Uterus (tissue), 4 donors: ENCODE measurements at places on chromosomes 5 and 9. TPM values are rescaled to one million over a fixed set of nuclear protein-coding genes. Genes with fewer than 3 reads are reported as not detected.

- no peak for DNase-seq
- no peak overlapping the region for H3K4me3 ChIP-seq
- no peaks in the 10 kb centered on the region for H3K36me3 ChIP-seq
These were observed 206.9 kb downstream of the GABBR2 start for GRCh38 chr9:98501819-98502218.

- no peak overlapping the region for H3K4me3 ChIP-seq
- no peak overlapping the region for H3K27ac ChIP-seq
- no peaks in the 10 kb centered on the region for H3K27me3 ChIP-seq
- no peak for DNase-seq
- H3K36me3 ChIP-seq = no peaks in the 10 kb centered on the region
These were observed 31.2 kb upstream of the GALNT10 start for GRCh38 chr5:154159343-154159742.

GRCh38 chr5:172235132-172235780, 41.3 kb downstream of the EFCAB9 start:
- no peaks in the 10 kb centered on the region for H3K27me3 ChIP-seq
- no peak for DNase-seq
- no peak overlapping the region for H3K4me3 ChIP-seq
- no peaks in the 10 kb centered on the region for H3K4me1 ChIP-seq
- no peaks in the 10 kb centered on the region for H3K36me3 ChIP-seq
- no peak overlapping the region for H3K27ac ChIP-seq

DNA sequence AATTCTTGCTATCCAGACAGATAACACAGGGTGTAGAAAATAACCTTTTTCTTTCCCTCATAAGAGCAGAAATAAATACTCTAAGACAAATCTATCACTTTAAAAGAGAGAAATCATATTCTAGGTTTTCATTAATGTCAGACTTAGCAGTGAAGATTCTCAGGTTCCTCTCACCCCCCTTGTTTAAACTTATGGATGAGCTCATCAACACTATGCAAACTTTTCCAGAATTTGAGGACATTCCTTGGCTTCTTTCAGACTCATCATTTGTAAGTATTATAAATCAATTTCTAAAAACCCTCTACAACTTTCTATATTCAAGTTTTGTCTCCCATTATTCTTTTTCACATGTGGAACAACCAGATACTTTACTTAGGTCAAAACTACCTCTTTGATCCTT, 374.9 kb upstream of the TRPC7 start:
- H3K27me3 ChIP-seq = no peaks in the 10 kb centered on the region
- no peak for DNase-seq
- no peak overlapping the region for H3K4me3 ChIP-seq
- no peak overlapping the region for H3K27ac ChIP-seq

DNA sequence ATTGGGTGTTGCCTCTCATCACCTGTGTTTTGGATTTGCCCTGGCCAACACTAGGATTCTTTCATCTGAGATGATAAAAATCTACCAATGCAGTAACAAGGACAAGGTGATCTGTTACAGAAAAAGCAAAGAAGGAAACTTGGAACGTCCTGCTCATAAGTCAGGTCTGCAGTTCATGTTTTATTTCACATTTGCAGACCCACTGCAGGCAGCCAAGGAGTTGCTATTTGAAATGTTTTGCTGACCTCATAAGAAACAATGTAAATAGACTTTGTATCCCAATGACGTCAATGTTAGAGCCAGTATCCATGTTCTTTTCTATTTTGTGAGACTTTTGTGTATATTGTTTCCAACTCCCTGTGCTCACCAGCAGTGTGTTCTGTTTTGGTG, 312.9 kb downstream of the DEPDC1B start:
- no peak overlapping the region for H3K27ac ChIP-seq
- DNase-seq = no peak
- no peaks in the 10 kb centered on the region for H3K4me1 ChIP-seq

GRCh38 chr5:75948438-75948837, 134.7 kb upstream of the SV2C start:
- no peaks in the 10 kb centered on the region for H3K27me3 ChIP-seq
- no peak overlapping the region for H3K27ac ChIP-seq
- DNase-seq = no peak
- H3K4me1 ChIP-seq = no peaks in the 10 kb centered on the region
- no peaks in the 10 kb centered on the region for H3K36me3 ChIP-seq
- H3K4me3 ChIP-seq = no peak overlapping the region

- H3K27ac ChIP-seq = peak overlapping the region; percentile 34
- H3K4me1 ChIP-seq = no peaks in the 10 kb centered on the region
- H3K4me3 ChIP-seq = no peak overlapping the region
- no peaks in the 10 kb centered on the region for H3K36me3 ChIP-seq
These were observed 41.9 kb downstream of the NACC2 start for GRCh38 chr9:136052991-136053756.

DNA sequence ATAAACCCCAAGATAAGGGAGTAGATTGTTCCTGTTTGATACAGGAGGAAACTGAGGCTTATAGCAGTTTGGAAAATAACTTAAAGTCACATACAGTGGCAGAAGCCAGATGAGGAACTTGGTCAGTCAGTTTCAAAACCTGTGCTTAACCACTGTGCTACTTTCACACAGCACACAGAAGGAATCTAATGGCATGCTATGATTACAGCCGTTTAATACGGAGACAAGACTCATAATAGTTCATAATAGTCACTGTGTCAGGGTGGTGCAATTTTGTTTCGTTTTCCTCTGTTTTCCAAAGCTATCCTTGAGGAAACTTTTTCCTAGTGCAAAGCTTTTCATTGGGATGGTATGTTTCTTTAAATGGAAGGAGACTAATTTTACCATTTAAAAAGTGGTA, 112.3 kb downstream of the GCNT1 start:
- no peak overlapping the region for H3K27ac ChIP-seq
- H3K36me3 ChIP-seq = no peaks in the 10 kb centered on the region
- no peaks in the 10 kb centered on the region for H3K27me3 ChIP-seq
- DNase-seq = no peak
- no peaks in the 10 kb centered on the region for H3K4me1 ChIP-seq

DNA sequence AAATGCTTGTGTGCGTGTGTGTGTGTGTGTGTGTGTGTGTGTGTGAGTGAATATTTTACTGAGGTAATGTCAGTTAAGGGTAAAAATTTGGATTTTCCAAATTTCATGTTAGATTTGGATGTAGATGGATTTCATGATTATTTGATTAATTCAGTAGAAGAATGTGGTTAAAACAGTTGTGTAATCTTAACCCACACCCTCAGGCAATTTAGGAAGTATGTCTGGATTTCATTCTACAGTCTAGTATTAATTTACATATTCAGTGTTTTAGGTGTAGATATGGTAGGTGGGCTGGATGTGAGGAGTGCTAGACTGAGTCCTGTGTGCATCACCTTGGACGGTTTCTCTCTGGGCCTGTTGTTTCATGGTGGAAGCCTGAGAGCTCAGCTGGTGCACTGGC, 99.1 kb upstream of the CKMT2 start:
- no peaks in the 10 kb centered on the region for H3K27me3 ChIP-seq
- H3K36me3 ChIP-seq = no peaks in the 10 kb centered on the region
- H3K27ac ChIP-seq = no peak overlapping the region
- no peaks in the 10 kb centered on the region for H3K4me1 ChIP-seq
- H3K4me3 ChIP-seq = no peak overlapping the region

GRCh38 chr5:150393096-150393645, 19.5 kb downstream of the CD74 start:
- no peaks in the 10 kb centered on the region for H3K27me3 ChIP-seq
- no peak overlapping the region for H3K4me3 ChIP-seq
- no peak overlapping the region for H3K27ac ChIP-seq
- H3K36me3 ChIP-seq = no peaks in the 10 kb centered on the region
- no peaks in the 10 kb centered on the region for H3K4me1 ChIP-seq

- H3K4me1 ChIP-seq = no peaks in the 10 kb centered on the region
- H3K27me3 ChIP-seq = no peaks in the 10 kb centered on the region
- no peak overlapping the region for H3K27ac ChIP-seq
- no peaks in the 10 kb centered on the region for H3K36me3 ChIP-seq
- no peak overlapping the region for H3K4me3 ChIP-seq
- DNase-seq = no peak
These were observed 420.8 kb downstream of the MTRR start for GRCh38 chr5:8289779-8290178.

DNA sequence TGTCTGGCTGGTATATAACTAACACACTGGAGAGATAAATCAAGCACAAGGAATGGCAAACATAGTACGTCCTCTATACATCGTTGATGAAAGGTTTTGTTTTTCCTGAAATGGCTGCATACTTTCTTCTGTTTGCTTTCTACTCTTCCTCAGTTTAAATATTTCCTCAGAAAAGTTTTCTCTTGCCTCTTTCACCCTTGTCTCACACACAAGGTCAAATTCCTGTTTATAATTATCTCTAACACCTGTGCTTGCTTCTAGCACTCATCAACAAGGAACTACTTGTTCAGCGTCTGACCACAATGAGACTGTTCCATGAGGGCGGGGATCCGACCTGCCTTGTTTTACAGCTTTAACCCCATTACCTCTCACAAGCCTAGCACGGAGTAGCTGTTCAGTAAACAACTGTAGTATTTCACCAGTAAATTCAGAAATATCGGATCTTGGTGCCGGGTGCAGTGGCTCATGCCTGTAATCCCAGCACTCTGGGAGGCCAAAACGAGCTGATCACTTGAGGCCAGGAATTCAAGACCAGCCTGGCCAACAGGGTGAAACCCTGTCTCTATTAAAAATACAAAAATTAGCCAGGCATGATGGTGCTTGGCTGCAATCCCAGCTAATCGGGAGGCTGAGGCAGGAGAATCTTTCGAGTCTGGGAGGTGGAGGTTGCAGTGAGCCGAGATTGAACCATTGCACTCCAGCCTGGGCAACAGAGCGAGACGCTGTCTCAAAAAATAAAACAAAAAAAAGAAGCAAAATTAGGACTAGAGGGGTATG, 37.0 kb downstream of the NR6A1 start:
- no peak for DNase-seq
- H3K4me3 ChIP-seq = no peak overlapping the region
- no peak overlapping the region for H3K27ac ChIP-seq
- H3K27me3 ChIP-seq = no peaks in the 10 kb centered on the region

DNA sequence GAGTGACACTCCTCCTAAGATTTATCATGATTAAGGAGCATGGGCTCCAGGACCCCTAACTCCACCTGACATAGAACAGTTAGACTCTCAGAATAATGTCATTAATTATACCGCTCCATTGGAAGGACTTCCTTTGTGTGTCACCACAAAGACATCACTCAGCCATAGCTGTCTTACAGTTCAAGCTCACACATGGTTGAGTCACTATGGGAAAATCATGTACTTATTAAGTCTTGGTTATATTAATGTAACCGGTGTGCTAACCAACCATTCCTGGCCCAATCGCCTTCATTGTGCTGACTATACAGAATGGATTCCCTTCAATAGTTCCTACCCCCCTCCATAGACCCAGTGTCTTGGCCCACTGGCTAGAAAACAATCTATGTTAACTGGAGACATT, 10.9 kb upstream of the MCCC2 start:
- no peak overlapping the region for H3K27ac ChIP-seq
- no peak overlapping the region for H3K4me3 ChIP-seq
- no peaks in the 10 kb centered on the region for H3K27me3 ChIP-seq
- H3K4me1 ChIP-seq = no peaks in the 10 kb centered on the region

GRCh38 chr5:55582256-55582655, 47.5 kb upstream of the PLPP1 start:
- no peaks in the 10 kb centered on the region for H3K36me3 ChIP-seq
- no peaks in the 10 kb centered on the region for H3K4me1 ChIP-seq
- H3K27me3 ChIP-seq = no peaks in the 10 kb centered on the region
- DNase-seq = no peak
- no peak overlapping the region for H3K4me3 ChIP-seq
- no peak overlapping the region for H3K27ac ChIP-seq

GRCh38 chr9:135929656-135930445, 22.5 kb upstream of the CAMSAP1 start:
- H3K27ac ChIP-seq = no peak overlapping the region
- no peaks in the 10 kb centered on the region for H3K36me3 ChIP-seq
- H3K4me3 ChIP-seq = no peak overlapping the region
- no peak for DNase-seq
- no peaks in the 10 kb centered on the region for H3K4me1 ChIP-seq

- H3K4me3 ChIP-seq = no peak overlapping the region
- no peaks in the 10 kb centered on the region for H3K27me3 ChIP-seq
- H3K4me1 ChIP-seq = no peaks in the 10 kb centered on the region
- H3K36me3 ChIP-seq = no peaks in the 10 kb centered on the region
- no peak for DNase-seq
These were observed 96.7 kb downstream of the PAX5 start for GRCh38 chr9:36937346-36937745.

GRCh38 chr9:29456940-29457339, 1883.7 kb upstream of the C9orf72 start:
- peak overlapping the region; percentile 61 for H3K27ac ChIP-seq
- no peaks in the 10 kb centered on the region for H3K27me3 ChIP-seq
- no peaks in the 10 kb centered on the region for H3K36me3 ChIP-seq
- H3K4me1 ChIP-seq = no peaks in the 10 kb centered on the region

DNA sequence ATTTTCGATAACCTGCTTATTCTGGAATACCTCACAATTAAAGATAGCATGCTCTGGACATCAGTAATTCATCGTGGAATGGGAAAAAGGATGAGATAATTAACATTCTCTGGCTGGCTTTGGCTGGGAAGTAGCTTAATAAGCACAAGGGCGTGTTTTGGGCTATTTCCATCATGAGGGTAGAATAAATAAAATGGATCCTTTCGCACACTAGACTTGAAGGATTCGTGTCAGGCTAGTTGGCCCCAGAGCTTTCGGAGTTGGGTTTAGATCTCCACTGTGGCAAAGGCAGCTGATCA, 151.2 kb upstream of the ADRA1B start:
- no peaks in the 10 kb centered on the region for H3K36me3 ChIP-seq
- no peak for DNase-seq
- no peaks in the 10 kb centered on the region for H3K4me1 ChIP-seq
- H3K27ac ChIP-seq = peak overlapping the region; percentile 22
- no peaks in the 10 kb centered on the region for H3K27me3 ChIP-seq

DNA sequence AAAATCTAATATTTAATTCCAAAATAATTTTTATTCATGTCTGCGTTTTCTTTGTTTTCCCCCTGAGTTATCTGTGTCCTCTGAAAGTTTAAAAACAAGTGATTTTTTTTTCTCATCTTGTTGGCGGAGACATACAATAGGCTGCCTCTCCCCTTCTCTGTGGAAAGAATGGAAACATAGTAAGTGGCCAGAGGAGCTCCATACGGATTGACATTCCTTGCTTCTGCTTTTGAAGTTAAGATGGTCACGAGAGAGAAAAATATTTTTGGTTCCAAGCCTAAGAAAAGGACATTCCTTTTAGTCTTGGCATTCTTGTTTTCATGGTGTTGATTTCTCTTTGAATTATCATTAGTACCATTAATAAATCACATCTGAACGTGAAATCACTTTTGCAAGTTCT, 28.3 kb downstream of the ZNF462 start:
- H3K4me3 ChIP-seq = no peak overlapping the region
- H3K4me1 ChIP-seq = no peaks in the 10 kb centered on the region
- no peaks in the 10 kb centered on the region for H3K36me3 ChIP-seq
- no peak for DNase-seq
- no peaks in the 10 kb centered on the region for H3K27me3 ChIP-seq
- H3K27ac ChIP-seq = no peak overlapping the region

ORM2 gene
- not detected for total RNA-seq

FOXD4 gene
- total RNA-seq = not detected

UCK1 gene
- total RNA-seq = 7.7 TPM

TUSC1 gene
- total RNA-seq = 10.9 TPM

TPD52L3 gene
- total RNA-seq = not detected

BARX1 gene
- total RNA-seq = 0.67 TPM

C1QTNF3 gene
- total RNA-seq = 7.6 TPM

SPATA31C1 gene
- total RNA-seq = 0.21 TPM

GLRX gene
- 13.0 TPM for total RNA-seq

LEAP2 gene
- 1.1 TPM for total RNA-seq

LCN1 gene
- total RNA-seq = not detected

FREM1 gene
- 92.6 TPM for total RNA-seq

COL15A1 gene
- 62.1 TPM for total RNA-seq

SLC27A6 gene
- 3.1 TPM for total RNA-seq

IDNK gene
- 5.5 TPM for total RNA-seq

VAV2 gene
- 20.1 TPM for total RNA-seq

FGF18 gene
- total RNA-seq = not detected

PCDHGB2 gene
- 17.9 TPM for total RNA-seq
